Globus pallidus (tissue), 1 donor: ENCODE measurements at places on chromosomes 3 and 15.

DNA sequence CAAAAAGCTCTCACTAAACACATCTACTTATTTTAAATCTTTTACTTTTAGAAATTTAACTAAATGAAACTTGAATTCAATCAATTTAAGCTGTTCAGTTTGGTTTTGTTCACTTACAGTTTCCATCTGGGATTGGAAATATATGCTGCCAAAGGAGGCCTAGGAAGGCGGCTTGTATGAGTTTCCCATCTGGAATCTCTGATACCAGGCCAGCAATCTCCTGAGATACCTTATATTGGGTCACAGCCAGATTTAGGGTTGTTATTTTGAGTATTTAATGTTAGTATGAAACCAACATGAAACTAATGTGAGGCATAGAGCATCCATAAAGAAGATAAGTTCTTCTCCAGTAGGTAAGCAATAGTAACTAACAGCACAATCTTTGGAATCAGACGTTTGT, 94.6 kb downstream of the GMNC start:
- DNase-seq, result no peak

- no peak for DNase-seq
These were observed 88.4 kb upstream of the ATP11B start for GRCh38 chr3:182704926-182705325.

- no peak for DNase-seq
These were observed 534.4 kb downstream of the ZNF385D start for GRCh38 chr3:21216598-21216997.

DNA sequence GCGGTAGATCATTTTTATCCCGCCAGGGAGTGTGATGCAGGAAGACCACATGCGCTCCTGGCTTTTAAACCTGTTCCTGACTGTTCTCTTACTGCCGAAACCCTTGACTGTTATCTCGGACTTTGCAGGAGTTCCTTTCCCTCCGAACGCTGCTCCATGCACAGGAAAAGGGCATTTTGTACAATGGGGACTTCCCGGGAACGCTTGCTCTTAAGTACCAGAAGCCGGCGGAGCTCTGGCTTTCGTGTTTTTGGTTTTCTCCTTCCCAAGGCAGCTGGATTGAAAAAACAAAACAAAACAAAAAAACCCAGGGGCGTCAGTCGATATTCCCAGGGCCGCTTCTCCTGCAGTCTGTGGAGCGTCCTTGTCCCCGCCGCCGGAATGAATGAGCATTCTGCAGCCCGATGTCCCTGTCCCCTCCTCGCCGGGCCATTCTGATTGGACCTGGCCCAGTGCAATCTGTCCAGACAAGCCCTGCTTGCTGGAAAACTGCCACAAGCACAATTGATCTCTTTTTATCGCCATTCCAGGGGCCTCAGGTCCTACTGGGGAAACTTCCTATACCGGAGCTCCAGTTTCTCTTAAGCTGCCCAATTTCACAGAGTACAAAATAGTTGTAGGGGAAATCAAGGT, 44.8 kb downstream of the SLC6A1 start:
- DNase-seq, result peak; percentile 38

- DNase-seq, result no peak
These were observed 19.3 kb downstream of the CCNB2 start for GRCh38 chr15:59124261-59124660.

- DNase-seq, result no peak
These were observed 532.8 kb upstream of the TBL1XR1 start for GRCh38 chr3:177729956-177730681.

DNA sequence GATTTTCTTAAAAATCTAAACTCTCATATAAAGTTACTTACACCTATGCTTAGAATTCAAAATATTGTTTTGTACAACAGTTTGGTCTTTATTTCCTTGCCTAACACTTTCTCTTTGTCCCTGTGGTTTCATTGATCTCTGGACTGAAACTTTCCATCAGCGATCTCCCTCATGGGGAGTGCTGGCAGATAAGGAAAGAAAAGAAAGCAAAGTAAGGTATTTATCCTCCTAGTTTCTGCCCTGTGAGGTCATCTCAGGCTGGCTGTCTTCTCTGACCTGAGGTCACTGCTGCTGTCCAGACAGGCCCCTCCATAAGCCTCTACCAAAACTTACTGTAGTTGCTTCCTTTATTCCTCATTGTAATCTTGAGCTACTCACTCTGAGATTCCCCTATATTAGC, 57.9 kb upstream of the EPHA6 start:
- no peak for DNase-seq

DNA sequence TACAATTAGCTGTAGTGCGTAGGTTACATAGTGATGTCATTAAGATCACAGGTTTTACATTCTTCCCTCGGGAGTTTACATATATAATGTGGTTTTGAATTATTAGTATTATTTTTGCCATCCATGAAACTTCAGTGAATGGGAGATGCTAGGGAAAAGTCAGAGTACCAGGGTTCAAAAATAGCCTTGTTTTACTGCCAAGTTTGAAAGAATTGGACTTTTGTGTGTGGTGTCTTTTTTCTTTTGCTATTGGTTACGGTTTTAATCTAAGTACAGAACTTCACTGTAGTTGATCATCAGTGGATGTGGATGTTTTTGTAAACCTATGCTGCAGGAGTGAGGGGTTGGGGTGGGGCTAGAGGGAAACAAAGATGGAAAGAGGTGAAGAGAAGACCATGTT, 20.7 kb downstream of the SLC25A26 start:
- DNase-seq, result peak; percentile 25

- DNase-seq, result peak; percentile 73
These were observed 17.4 kb upstream of the SHF start for GRCh38 chr15:45205192-45205591.

GRCh38 chr15:31932576-31932975, 97.7 kb upstream of the CHRNA7 start:
- no peak for DNase-seq

DNA sequence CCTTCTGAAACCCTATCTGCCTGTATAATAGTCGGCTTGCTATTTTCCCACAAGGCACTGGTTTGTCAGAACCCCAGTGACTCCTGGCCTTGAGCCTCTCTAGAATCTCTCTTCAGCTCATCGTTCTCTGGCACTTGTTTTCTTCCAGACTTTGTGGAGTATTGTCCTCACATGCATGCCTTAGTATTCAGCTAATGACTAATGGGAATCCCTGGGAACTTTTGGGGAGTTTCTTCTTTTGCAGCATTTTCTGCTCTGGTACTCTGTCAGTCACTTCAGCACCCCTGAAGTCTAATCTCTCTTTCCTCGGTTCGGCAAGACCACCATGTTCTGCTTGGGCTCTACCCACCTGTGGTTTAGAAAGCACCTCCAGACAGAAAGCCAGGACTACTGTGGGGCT, 35.8 kb upstream of the THRB start:
- DNase-seq, result no peak

DNA sequence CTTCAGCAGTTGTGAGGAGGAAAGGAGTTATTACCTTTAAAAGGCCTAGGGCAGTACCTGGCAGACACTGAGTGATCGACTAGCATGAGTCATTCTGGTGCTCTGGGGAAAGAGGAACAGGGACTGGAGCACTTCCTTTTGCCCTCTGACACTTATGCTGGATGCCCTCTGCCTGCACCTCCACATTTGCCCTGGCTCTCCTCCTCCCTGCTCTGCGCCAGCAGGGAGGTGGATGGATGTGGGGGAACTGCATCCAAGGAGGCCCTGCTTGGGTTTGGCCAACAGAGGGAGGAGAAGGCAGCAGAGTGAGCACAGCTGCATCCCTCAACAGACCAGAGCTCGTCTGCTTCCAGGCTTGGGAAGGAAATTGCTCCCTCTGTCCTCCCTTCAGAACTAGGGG, 75.0 kb downstream of the SEMA5B start:
- DNase-seq, result no peak

DNA sequence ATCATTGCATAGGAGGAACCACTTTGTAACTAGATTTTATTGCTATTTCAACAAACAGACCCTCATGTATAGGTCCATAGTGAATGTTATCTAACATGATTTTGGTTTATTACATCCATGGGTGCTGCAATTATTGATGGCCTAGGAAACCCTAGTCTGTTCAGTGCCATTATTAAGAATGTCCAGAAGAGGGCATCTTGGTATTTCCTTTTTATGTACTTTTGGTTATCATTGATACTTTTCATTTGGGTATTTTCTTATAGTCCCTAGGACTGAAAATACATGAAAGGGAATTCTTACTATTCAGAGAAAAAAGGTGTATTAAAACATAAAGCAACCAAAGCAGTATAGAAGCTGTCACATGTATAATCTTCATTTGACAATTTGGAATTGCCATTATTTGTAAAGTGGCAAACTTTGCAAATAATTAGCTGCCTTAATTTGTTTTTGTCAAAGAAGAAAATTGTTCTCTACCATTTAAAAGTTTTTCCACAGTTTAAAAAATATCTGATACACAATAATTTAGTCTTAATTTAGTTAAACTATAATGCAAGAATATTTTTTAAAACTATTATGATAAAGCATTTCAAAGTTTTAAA, 48.7 kb downstream of the CNOT10 start:
- DNase-seq, result peak; percentile 16

DNA sequence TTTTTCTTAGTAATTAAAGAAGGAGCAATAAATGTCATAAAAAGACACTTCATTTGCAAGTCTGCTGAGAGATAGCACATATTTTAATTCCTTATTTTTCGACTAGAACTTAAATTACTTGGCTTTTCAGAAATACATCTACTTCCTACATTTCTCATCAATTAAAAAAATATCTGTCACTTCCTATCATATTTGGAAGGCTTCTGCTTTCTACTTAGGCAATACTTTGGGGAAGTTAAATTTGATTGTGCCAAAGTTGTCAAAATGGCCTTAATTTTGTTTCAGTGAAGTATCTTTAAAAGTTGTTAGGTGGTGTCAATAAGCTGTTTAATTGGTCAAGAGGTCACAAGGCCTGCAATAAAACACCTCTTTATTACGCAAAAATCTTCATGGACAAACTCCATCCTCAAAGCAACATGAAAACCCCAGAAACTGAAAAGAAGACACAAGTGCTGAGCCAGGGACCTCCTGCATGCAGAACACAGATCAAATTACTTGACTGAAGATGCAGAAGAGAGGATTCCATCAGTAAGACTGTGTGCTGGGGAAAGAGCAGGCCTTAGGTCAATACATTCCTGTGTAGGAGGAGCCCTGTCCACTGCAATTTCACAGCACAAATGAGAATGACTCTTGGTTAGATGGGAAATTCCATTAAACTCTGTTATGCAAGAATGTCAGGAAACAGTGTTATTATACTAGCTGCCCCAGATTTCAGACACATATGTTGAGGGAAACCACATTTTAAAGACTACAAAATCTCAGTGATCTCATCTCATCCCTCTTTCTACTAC, 48.0 kb upstream of the FSTL1 start:
- no peak for DNase-seq

DNA sequence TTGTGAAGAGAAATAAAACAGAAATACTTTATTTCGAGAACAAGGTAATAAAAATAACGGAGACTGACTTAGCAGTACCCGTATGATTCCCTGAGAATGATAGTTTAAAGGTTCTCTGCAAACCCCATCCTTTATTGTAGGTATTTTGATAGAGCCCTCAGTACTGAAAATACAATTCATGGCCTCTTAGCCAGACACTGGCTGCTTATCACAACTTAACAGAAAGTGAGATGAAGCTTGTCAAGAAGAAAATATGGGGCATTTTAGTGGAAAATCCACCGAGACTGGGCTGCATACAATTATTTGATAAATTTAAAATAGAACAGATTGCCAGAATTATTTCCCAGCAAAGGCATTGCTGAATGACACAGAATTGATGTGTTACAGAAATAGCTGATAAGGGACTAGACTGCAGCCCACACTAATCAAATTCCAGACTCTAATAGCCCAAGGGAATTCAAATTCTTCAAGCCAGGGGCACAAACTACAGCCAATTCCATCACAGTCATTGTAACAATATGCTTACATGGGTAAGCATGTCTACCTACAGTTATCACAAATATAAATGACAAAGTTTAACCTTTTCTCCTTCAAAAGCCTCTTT, 521.9 kb downstream of the PLOD2 start:
- no peak for DNase-seq

DNA sequence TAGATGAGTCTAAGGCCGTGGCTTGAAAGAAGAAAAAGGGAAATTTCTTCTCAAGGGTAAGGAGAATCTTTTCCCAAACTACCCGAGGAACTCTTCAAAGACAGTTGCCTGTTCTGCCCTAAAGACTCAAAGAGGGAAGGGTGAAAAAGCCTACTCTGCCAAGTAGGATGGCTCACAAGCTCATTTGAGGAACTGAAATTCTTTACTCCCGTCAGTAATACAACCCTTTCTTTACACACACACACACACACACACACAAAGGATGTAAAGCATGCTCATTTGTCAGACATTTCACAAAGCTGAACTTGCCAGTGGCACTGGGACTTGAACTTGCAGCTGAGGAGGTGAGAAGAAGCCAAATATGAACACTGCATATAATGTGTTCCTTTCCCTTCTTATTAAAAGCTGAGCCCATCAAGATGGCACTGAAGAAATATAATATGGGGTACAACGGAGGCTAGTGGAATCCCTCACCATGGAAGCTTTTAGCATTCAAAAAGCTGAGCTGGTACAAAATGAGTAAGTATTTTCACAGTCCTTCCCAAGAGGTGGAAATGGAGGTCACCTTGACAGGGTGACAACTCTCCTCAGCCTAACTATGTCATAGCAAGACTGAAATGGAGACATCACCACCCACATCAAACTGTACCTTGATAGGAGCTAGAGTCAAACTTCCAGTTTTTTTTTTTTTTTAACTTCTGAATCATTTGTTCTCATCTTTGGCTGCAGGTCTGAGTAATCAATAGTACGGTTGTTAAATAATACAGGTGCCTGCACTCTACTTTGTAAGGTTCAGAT, 57.6 kb downstream of the TAFA4 start:
- no peak for DNase-seq

DNA sequence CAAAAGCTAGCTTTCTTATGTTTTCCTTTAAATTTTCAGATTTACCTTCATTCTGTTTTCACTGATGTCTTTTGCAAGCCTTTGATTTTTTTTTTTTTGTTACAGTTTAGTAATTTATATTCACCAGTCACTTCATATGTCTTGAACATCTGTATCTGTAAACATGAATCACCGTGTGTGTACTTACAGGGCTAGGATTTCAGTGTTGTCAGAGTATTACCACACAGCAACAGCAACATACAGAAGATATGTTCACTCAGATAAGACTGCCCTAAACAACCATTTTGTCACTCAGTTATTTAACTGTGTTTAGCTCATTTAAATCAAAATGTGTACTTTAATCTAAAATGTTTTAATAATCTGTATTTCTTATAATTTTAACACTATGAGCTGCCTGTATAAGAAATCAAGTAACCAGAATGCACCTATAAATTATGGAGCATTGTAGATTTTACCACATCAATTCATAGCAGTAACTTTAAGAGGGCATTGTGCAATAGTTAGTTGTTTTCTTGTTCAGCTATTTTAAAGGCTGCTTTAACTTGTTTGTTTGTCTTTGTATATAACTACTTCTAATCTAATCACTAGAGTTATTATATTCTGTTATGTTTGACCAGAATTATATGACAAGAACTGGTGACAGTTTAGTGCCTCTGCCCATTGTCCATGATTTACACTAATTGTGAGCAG, 50.4 kb downstream of the GHSR start:
- DNase-seq, result no peak

- DNase-seq, result no peak
These were observed 163.3 kb upstream of the IL12A start for GRCh38 chr3:159825216-159825854.

- DNase-seq, result no peak
These were observed 29.1 kb upstream of the MANF start for GRCh38 chr3:51355891-51356578.

- DNase-seq, result no peak
These were observed 6.4 kb upstream of the SLC51B start for GRCh38 chr15:65038836-65039235.
